Muscle of leg (tissue), 16 donors: ENCODE measurements at places on chromosomes 3 and 15. TPM values are rescaled to one million over a fixed set of nuclear protein-coding genes. Genes with fewer than 3 reads are reported as not detected.

The CHRM5 gene
- polyA plus RNA-seq: 0.08 TPM

The GOLGA6L10 gene
- 2.2 TPM for polyA plus RNA-seq

The STRA6 gene
- 2.0 TPM for polyA plus RNA-seq

The SMCO1 gene
- 4.1 TPM for polyA plus RNA-seq
